ENCODE measurements at places on chromosomes 16 and 17. TPM values are rescaled to one million over a fixed set of nuclear protein-coding genes. Genes with fewer than 3 reads are reported as not detected.
A peak's percentile ranks its signal among the peaks of the same experiment; 100 is the strongest.

PRR29 gene
- not detected for total RNA-seq

- DNase-seq, result no peak
- peaks cover 63% of the 10 kb centered on the region for H3K4me1 ChIP-seq
- no peak overlapping the region for H3K4me3 ChIP-seq
- H3K27me3 ChIP-seq, result no peaks in the 10 kb centered on the region
Observed at GRCh38 chr17:43588121-43588520, 42.0 kb upstream of the ETV4 start.

DNA sequence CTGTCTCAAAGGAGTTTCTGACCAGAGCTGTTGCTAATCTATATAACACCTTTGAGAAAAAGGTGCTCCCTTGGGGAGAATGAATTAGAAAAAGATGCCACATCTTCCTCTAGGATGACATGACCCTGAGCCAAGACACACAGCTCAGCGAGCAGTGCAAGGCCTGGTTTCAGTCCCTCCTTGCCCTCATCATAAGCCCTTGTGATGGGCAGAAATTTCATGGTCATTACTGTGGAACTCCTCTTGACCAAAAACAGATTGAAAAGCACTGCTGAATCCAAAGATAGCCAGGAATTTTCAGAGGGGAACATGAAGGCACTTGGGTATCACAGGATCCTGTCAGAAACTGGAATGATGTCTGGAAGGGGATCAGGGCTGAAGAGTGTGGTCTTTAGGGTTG lies 74.1 kb upstream of the IRX6 start:
- H3K36me3 ChIP-seq, result no peaks in the 10 kb centered on the region
- H3K4me1 ChIP-seq, result no peaks in the 10 kb centered on the region
- H3K4me3 ChIP-seq, result no peak overlapping the region
- no peak overlapping the region for H3K27ac ChIP-seq

DNA sequence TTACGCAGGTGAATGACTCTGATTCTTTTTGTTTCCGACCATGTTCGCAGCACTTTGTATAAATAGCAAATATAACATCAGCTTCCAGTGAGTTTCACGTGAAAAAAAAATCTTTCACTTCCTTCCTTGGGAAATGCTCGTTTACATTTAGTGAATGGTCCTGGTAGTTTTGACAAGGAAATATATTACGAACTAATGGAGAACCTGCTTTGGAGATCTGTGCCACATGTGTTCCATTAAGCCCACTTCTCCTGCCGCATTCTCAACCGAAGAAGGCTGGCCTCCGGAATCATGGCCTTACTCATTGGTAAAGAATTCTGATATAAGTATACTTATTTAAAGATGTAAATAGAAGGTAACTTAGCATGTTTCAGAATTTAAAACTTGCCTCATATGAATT lies 3.6 kb downstream of the CRAMP1 start:
- peaks cover 10% of the 10 kb centered on the region for H3K36me3 ChIP-seq
- peaks cover 4% of the 10 kb centered on the region for H3K27me3 ChIP-seq
- peaks cover 22% of the 10 kb centered on the region for H3K4me1 ChIP-seq
- peak overlapping the region; percentile 82 for H3K27ac ChIP-seq

GRCh38 chr16:26186091-26186615 lies 494.4 kb downstream of the HS3ST4 start:
- no peak for DNase-seq
- H3K36me3 ChIP-seq, result no peaks in the 10 kb centered on the region
- H3K27ac ChIP-seq, result no peak overlapping the region
- 0 out of 2 replicates have a peak, but pooled peaks cover 4% of the 10 kb centered on the region for H3K27me3 ChIP-seq
- H3K4me3 ChIP-seq, result no peak overlapping the region

KRTAP4-4 gene
- not detected for total RNA-seq

RHBDL3 gene
- not detected for total RNA-seq

- H3K27ac ChIP-seq, result no peak overlapping the region
- no peaks in the 10 kb centered on the region for H3K36me3 ChIP-seq
- H3K4me3 ChIP-seq, result no peak overlapping the region
Observed at GRCh38 chr17:4492721-4493561, 5.7 kb upstream of the SPNS2 start.

C16orf46 gene
- 0.34 TPM for total RNA-seq

CLEC18B gene
- 0.14 TPM for total RNA-seq

DNA sequence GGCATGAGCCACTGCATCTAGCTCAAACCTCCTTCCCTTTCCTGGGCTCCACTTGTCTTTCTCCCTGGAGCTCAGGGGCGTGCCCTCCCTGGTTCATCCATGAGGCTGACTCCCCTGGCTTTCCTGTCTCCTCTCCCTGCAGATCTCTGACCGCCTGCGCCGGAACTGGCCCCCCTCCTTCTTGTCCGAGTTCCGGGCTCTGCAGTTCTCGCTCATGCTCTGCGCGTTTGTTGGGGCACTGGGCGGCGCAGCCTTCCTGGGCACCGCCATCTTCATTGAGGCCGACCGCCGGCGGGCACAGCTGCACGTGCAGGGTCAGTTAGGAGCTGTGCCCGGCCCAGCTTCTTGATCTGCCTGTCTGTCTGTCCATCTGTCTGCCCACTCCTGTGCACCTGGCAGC lies 1.2 kb upstream of the LAT start:
- H3K4me1 ChIP-seq, result no peaks in the 10 kb centered on the region
- no peaks in the 10 kb centered on the region for H3K27me3 ChIP-seq
- H3K27ac ChIP-seq, result no peak overlapping the region
- H3K36me3 ChIP-seq, result peaks cover 23% of the 10 kb centered on the region
- DNase-seq, result no peak

DNA sequence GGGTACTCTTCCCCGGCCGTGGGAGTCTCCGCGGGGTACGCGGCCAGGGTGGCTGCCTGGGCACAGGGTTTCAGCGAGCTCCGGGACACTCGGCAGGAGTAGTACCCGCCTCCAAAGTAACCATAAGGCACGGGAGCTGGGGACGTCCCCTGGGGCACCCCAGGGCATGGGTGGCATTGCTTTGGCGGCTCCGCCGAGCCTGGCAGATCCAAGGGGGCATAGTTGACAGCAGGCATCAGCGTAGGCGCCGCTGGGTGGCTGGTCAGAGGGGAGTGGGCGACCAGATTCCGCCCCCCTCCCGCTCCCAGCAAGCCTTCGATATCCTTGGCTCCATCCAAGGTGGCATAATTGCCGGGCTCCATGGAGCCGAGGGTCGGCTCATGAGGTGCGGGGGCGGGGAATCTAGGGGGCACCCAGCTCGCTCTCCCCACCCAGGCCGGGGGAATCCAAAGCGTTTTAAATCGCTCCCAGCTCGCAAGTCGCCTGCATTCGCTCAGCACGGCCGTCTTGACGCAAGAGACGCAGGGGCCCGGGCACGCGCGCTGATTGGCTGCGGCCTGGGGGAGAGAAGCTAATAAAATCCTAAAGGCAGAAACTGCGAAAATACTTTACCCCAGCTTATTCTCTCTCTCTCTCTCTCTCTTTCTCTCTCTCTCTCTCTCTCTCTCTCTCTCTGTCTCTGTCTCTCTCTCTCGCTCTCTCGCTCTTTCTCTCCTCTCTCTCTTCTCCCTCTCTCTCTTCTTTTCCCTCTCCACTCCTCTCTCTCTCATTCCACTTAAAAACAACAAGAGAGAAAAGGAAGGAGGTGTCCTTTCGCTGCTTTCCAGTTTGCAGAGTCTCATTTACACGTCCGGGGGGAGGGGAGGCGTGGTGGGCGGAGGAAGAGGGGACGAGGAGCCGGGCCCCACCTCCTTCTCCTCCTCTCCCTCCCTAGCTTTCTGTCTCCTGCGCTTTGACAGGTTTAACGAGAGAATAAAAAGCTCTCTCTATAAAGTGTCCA lies at the start of gene HOXB13:
Gene HOXB13, minus strand, starts transcription at position 519 of the 1,000 bp plus-strand sequence. Its CDS starts 157 bp downstream, at position 362.
- DNase-seq, result no peak
- no peak within 1 kb of the TSS for H3K27ac ChIP-seq
- H3K36me3 ChIP-seq, result no peaks in the 10 kb centered on the region
- H3K27me3 ChIP-seq, result peaks cover 87% of the 10 kb centered on the region

TMEM220 gene
- total RNA-seq, result 5.0 TPM

DNA sequence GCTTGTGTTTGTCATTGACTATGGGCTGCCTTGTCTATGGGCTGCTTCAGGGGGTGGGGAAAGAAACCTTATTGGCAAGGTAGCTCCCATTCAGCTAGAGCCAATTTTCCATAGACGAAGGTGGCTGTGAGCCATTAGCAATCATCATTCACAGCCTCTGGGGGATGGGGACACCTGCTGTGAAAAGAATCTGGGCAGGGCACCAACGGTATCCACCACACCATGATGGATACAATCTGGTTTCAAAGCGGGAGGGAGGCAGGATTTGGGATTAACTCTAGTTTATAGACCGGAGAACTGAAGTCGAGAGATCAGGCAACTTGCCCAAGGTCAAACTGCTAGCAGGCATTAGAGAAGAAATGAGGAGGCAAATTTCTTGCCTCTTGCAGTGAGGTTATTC lies 182.3 kb downstream of the SHISA9 start:
- H3K4me1 ChIP-seq, result no peaks in the 10 kb centered on the region
- no peak overlapping the region for H3K4me3 ChIP-seq
- no peak overlapping the region for H3K27ac ChIP-seq

DNA sequence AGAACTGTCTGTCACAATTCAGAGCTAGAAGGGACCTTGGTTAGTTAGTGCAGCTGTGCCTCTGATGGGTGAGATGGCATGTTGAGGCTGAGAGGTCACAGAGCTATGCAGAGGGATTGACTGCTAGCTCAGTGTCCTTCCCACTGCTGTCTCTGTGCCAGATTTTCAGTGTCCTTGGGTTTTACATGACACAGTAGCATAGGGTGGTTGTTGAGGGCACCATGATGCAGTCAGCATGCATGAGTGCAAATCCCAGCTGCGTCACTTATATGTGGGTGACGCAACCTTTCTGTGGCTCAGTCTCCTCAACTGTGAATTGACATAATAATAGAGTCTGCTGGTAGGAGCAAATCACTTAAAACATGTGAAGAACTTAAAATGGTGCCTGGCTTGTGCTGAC lies 2.7 kb downstream of the MT1A start:
- peaks cover 20% of the 10 kb centered on the region for H3K4me1 ChIP-seq
- H3K4me3 ChIP-seq, result no peak overlapping the region
- peaks cover 81% of the 10 kb centered on the region for H3K27me3 ChIP-seq
- H3K27ac ChIP-seq, result no peak overlapping the region

GRCh38 chr16:28986492-28986891 lies 1.6 kb downstream of the LAT start:
- H3K36me3 ChIP-seq, result peaks cover 17% of the 10 kb centered on the region
- H3K27ac ChIP-seq, result no peak overlapping the region
- peaks cover 7% of the 10 kb centered on the region for H3K4me1 ChIP-seq
- no peak overlapping the region for H3K4me3 ChIP-seq

- peak overlapping the region; percentile 93 for H3K4me3 ChIP-seq
- peaks cover 3% of the 10 kb centered on the region for H3K27me3 ChIP-seq
- peak overlapping the region; percentile 85 for H3K27ac ChIP-seq
- H3K36me3 ChIP-seq, result peaks cover 24% of the 10 kb centered on the region
- peaks cover 27% of the 10 kb centered on the region for H3K4me1 ChIP-seq
- no peak for DNase-seq
Observed at GRCh38 chr17:3669548-3669947, 936 bp downstream of the EMC6 start.

DNA sequence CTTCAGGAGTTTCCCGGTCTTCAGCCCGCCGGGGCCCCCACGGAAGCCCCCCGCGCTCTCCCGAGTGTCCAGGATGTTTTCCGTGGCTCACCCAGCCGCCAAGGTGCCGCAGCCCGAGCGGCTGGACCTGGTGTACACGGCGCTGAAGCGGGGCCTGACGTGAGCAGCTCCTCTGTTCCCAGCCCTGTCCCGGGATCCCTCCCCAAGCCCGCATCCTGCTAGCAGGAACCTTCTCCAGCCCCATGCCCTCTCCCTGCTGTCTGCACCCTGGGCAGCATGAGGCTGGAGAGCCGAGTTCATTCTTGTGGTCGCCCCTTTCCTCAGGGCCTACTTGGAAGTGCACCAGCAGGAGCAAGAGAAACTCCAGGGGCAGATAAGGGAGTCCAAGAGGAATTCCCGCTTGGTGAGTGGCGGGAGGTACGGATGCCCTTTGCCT lies 10.1 kb downstream of the RIPOR1 start:
- H3K27me3 ChIP-seq, result peaks cover 9% of the 10 kb centered on the region
- peak overlapping the region; percentile 79 for H3K4me3 ChIP-seq
- no peak for DNase-seq
- peaks cover 55% of the 10 kb centered on the region for H3K4me1 ChIP-seq
- H3K27ac ChIP-seq, result peak overlapping the region; percentile 67

CIBAR2 gene
- total RNA-seq, result not detected

GRCh38 chr16:63129411-63130125 lies 1093.3 kb upstream of the CDH8 start:
- no peaks in the 10 kb centered on the region for H3K4me1 ChIP-seq
- peaks cover 13% of the 10 kb centered on the region for H3K36me3 ChIP-seq
- H3K27ac ChIP-seq, result no peak overlapping the region
- no peak for DNase-seq

DNA sequence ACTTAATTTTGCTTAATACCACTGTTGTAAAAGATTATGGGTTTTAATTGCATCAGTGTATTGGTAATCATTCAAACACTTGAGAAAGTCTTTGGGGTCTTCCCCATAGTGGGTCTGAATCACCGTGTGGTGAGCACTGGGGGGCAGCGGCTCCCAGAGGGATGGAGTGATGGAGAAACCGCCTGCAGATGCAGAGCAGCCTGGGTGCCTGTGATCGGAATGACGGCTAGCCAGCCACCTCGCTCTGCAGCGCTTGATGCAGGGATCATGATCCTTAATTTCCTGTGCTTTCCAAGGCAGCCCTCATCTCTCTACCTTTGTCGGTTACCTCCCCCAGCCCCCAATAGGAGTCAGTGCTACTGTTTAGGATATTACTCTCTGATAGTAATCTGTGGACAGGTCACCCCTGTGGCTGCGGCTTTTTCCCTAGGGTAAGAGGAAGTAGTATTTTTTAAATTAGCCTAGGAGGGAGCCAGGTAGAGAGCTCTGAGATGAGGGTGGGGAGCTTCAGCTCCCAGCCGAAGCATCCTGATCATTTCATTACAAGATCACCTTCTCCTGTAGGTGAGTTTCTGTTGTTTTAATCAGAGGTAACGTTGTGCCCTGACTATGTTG lies 135.6 kb downstream of the MSI2 start:
- no peak overlapping the region for H3K27ac ChIP-seq
- 0 out of 2 replicates have a peak, but pooled peaks cover 5% of the 10 kb centered on the region for H3K4me1 ChIP-seq
- no peak overlapping the region for H3K4me3 ChIP-seq

GRCh38 chr17:60435244-60436167 lies 13.2 kb downstream of the CHCT1 start:
- peaks cover 9% of the 10 kb centered on the region for H3K36me3 ChIP-seq
- H3K27me3 ChIP-seq, result peaks cover 8% of the 10 kb centered on the region
- peaks cover 21% of the 10 kb centered on the region for H3K4me1 ChIP-seq
- H3K4me3 ChIP-seq, result peak overlapping the region; percentile 18
- peak; percentile 85 for DNase-seq
- peak overlapping the region; percentile 78 for H3K27ac ChIP-seq

UTS2R gene
- total RNA-seq, result not detected

CLEC19A gene
- not detected for total RNA-seq

DNA sequence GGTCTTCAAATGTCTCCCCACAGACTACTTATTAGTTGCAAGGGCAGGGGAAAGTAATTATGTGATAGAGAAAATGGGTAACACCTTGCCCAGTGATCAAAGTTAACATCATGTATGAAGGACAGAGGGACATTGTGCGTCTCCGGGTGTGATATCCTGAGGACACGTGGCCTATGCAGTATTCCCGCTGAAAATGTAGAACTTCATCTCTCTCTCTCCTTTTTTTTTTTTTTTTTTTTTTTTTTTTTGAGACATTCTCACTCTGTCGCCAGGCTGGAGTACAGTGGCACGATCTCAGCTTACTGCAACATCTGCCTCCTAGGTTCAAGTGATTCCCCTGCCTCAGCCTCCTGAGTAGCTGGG lies 7.9 kb upstream of the CUEDC1 start:
- DNase-seq, result no peak
- no peaks in the 10 kb centered on the region for H3K36me3 ChIP-seq
- H3K4me1 ChIP-seq, result no peaks in the 10 kb centered on the region
- H3K4me3 ChIP-seq, result no peak overlapping the region
- H3K27me3 ChIP-seq, result peaks cover 10% of the 10 kb centered on the region
- H3K27ac ChIP-seq, result no peak overlapping the region

- H3K36me3 ChIP-seq, result peaks cover 31% of the 10 kb centered on the region
- H3K4me3 ChIP-seq, result no peak overlapping the region
Observed at GRCh38 chr16:57464523-57464922, 2.0 kb downstream of the POLR2C start.

CCT6B gene
- total RNA-seq, result 1.7 TPM

Measured in HFFc6 (cell line).